Caco-2 (cell line): ENCODE measurements at places on chromosomes 11 and 22.
A peak's percentile ranks its signal among the peaks of the same experiment; 100 is the strongest.

GRCh38 chr11:64356498-64357411 is 2.2 kb upstream of the RPS6KA4 start:
- DNase-seq: peak; percentile 77

DNA sequence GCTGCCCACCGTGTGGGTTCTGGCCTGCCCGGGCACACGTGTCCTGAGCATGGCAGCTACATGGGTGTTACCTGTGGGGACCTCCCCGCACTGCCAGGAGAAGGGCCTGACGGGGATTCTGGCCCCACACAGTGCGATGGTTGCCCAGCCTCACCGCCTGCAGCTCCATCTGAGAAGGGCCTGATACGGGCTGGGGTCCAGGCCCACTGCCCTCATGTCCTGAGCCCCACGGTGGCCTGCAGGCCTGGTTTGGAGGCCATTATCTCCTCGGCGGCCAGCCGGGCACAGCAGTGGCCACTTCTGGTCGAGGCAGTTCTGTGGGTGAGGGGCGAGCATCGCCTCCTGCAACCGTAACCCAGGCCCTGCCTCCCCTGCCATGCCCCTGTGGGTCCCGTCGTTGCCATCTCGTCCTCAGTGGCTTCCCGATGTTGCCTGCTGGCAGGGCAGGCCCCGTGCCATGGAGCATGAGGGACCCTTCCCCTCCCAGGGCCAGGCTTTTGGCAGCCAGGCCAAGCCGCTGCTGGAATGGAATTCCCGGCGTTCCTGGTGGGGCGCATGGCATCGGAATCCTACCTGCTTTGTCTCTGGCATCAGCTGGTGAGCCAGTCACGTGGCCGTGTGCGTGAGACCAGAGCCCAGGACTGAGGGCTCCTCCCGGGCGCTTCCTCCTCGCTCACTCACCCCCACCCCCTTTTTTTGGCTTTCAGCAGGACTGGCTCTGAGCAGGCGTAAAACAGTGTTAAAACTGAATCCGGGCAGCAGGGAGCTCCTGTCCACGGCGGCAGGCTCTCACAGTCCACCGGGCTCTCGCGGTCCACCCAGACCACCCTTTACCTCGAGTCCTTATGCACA is 71.9 kb upstream of the PPARA start:
- no peak for DNase-seq

DNA sequence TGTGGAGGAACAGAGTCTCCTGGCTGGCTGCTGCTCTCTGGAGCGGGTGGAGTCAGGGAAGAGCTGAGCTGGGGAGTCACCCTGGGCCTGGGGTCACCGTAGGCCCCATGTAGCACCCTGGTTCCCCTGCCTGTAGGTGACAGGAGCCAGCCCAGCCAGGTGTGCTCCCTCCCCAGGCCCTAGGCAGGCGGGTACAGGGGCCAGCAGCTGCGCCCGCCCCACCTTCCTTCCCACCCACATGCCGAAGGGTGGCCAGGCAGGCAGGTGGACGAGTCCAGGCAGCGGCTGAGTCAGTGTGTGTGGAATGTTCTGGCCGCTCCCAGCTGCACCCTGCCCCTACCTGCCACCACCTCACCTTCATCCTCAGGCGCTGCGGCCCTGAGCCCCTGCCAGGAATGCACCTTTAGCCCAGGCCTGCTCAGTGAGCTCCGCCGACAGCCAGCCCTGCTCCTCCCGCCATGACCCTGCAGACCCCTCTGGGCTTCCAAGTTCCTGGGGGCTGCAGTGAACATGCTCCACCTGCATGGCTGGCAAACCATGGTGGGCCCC is 654 bp upstream of the SYT8 start:
- DNase-seq: peak; percentile 99

- DNase-seq: no peak
Measured at GRCh38 chr11:120516461-120517389, 5.2 kb downstream of the GRIK4 start.

GRCh38 chr22:37410174-37411055 is 16.9 kb downstream of the ELFN2 start:
- DNase-seq: no peak

- no peak for DNase-seq
Measured at GRCh38 chr11:37519781-37520180, 921.7 kb upstream of the RAG2 start.

GRCh38 chr11:1650918-1651262 is 21.3 kb downstream of the KRTAP5-5 start:
- no peak for DNase-seq

- no peak for DNase-seq
Measured at GRCh38 chr11:118073554-118073953, 3.3 kb upstream of the TMPRSS4 start.

DNA sequence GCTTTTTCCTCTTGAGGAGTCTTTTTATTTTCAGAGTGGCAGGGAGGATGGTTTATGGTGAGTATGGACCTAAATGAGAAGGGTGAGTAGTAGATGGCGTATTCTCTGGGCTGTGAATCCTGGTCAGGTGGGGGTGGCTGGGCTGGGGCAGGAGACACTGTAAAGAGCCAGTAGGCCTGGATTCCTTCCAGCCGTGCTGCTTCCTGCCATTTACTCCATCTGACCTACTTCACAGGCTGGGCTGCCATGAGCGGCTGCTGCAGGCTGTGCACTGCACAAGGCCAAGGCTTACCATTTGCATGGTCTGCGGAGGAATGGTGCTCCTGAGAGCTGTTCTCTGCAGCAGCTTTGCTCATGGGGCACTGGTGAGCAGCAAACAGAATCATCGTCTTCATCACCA is 297.6 kb downstream of the KIRREL3 start:
- DNase-seq: no peak

- DNase-seq: no peak
Measured at GRCh38 chr11:8105666-8106065, 24.7 kb downstream of the TUB start.

DNA sequence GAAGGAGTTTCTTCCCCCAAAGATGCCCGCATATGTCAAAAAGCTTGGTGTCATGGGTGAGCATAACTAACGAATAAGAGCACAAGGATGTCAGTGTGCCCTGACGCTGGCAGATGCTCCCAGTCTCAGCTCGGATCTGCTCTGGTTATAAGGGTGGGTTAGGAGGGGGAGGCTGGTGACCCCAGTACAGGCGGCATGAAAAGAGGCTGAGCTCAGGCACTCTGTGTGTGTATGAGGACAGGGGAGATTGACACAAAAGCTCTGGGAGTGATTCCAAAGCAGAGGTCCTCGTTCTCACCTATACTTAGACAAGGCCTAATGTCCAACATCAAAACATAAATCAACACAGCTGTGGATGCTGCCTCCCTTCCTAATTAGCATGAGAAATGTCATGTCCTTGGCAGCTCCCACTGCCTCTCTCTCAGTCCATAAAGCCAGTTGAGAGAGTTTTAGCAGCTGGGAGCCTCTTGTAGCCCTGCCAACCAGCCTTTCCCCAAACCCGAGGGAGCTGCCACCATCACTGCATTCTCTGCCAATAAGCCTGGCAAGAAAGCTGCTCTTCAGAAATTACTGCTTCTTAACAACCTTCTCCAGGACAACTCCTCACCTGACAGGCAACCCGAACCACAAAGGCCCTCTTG is 59.8 kb downstream of the SC5D start:
- no peak for DNase-seq

- no peak for DNase-seq
Measured at GRCh38 chr22:33114565-33114964, 56.4 kb upstream of the SYN3 start.

- no peak for DNase-seq
Measured at GRCh38 chr11:60172011-60172410, 10.9 kb downstream of the MS4A6A start.

- no peak for DNase-seq
Measured at GRCh38 chr11:110176366-110177085, 83.3 kb downstream of the ZC3H12C start.

DNA sequence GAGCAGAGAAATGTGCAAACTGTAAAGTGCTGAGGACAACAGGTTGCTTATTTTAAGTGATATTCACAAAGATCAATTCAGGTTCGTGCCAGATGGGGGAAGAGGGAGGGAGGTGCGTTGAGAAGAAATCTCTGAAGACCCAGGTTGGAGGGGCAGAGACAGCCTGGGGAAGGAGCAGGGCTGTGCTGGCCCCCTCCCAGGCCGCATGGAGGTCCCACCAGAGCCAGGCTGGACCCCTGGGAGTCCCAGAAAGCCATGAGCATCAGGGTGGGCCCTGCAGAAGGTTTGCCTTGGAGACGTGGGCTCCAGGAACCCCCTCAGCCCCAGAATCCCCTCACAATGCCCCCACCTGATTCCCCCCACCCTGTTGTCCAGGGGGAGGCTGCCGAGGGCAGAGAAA is 47.4 kb downstream of the IGLL1 start:
- no peak for DNase-seq

DNA sequence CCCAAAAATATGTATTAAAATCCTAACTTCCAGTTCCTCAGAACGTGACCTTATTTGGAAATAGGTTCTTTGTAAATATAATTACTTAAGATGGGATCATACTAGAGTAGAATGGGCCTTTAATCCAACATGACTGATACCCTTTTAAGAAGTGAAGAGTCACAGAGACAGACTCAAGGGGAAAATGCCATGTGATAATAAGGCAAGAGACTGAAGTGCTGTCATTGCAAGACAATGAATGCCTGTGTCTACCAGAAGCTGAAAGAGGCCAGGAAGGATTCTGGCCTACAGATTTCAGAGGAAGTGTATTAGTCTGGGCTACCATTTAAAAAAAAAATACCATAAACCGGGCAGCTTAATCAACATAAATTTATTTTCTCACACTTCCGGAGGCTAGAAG is 85.9 kb upstream of the LRRC55 start:
- DNase-seq: no peak

DNA sequence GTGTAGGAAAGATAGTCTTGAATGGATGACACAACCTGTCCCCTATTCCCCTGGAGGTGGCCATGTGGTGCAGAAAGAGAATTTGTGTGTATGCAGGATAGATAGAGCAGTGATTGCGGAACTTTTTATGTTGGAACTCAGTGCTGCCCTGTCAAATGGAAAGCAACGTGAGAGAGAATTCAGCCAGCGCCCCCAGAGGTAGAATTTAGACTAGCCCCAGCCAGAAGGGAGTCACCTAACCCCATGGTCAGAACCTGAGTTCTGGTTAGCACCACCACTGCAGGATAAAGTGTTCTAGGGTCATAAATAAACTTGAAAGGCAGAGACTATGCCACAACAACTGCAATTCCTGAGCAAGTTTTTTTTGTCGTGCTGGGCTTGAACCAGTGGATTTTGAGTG is 152.9 kb upstream of the GRIA4 start:
- DNase-seq: peak; percentile 40

- DNase-seq: no peak
Measured at GRCh38 chr11:99069856-99070444, 49.2 kb downstream of the CNTN5 start.

DNA sequence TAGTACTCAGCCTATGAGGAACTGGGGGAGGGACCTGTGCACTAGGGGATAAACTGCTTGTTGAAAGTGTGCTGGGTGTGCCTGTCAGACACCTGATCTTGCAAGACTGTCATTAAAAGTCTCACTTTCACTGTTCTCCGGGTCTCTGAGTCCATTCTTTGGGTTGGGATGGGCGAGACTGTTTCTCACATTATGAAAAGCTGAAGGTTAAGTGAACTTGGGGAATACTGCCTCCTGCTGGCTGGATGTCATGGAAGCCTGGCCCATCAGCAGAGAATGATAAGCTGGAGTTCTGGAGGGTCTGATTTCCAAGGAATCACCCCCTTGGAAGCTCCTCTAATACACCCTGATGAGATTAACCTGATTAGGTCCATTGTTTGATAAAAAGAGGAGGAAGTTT is 9.0 kb upstream of the VPREB1 start:
- DNase-seq: no peak

- no peak for DNase-seq
Measured at GRCh38 chr22:18983120-18983651, 47.1 kb upstream of the PRODH start.

DNA sequence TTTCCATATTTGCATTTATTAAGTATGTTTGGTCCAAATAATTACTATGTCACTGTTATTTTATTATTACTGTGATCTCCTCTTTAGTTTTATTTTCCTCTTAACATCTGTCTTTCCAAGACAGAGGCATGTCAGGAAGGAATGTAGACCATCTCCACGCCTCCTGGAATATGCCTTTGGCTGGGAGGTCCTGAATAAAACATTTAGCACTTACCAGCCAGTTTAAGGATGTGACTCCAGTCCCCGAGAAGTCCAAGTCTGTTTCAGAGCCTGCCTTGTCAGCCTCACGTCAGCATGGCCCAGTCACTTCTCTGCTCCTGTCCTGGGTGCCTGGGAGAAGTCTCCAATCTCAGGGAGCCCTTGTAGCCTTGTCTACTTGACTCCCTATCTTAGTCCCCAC is 74.5 kb downstream of the NCAM1 start:
- DNase-seq: no peak

DNA sequence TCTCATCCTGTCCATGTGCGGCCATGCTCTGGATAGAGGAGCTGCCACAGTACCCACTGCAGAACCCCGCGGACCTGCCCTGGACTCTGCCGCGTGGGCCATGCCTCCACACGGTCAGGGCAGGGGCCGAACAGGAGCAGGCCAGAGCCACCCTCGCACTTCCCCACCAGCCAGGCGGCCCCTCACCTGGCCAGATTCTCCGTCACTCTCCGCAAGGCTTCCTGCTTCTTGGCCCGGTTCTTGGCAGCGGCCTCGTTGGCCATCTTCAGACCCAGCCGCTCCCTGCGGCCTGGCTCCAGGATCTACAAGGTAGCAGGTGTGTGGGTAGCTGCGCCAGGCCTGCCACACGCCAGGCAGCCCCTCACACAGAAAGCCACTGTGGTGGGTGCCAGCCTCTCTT is 3.8 kb downstream of the TSSK2 start:
- DNase-seq: no peak

DNA sequence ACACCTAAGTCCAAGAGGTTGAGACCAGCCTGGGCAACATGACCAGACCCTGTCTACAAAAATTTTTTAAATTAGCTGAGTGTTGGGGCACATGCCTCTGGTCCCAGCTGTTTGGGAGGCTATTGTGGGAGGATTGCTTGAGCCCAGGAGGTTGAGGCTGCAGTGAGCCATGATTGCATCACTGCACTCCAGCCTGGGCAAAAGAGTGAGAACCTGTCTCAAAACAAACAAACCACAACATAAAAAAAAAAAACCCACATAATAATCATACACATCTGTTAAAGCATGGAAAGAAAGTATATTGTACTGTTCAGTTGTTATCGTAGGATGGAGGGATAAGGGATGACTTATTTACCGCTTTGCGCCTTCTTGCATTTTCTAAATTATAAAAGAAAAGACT is 35.9 kb upstream of the GRK2 start:
- DNase-seq: no peak
